ENCODE measurements at places on chromosomes 11 and 22. TPM values are rescaled to one million over a fixed set of nuclear protein-coding genes. Genes with fewer than 3 reads are reported as not detected.

RIBC2 gene
- total RNA-seq = 2.6 TPM

- no peak for DNase-seq
Measured at GRCh38 chr11:26929806-26930517, 64.0 kb upstream of the FIBIN start.

GRCh38 chr11:75469785-75470405 lies 36.9 kb upstream of the KLHL35 start:
- no peak for DNase-seq

DNA sequence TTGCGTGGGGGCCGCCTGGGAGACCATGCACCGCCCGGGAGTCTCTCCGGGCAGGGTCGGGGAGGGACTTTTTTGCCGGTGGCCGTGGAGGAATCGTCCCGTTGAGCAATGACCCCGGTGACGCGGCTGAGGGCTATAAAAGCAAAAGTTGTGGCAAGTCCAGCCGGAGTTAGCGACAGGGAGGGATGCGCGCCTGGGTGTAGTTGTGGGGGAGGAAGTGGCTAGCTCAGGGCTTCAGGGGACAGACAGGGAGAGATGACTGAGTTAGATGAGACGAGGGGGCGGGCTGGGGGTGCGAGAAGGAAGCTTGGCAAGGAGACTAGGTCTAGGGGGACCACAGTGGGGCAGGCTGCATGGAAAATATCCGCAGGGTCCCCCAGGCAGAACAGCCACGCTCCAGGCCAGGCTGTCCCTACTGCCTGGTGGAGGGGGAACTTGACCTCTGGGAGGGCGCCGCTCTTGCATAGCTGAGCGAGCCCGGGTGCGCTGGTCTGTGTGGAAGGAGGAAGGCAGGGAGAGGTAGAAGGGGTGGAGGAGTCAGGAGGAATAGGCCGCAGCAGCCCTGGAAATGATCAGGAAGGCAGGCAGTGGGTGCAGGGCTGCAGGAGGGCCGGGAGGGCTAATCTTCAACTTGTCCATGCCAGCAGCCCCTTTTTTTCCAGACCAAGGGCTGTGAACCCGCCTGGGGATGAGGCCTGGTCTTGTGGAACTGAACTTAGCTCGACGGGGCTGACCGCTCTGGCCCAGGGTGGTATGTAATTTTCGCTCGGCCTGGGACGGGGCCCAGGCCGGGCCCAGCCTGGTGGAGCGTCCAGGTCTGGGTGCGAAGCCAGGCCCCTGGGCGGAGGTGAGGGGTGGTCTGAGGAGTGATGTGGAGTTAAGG lies at the start of gene NEAT1:
Gene NEAT1, plus strand, starts transcription at position 166 of the 883 bp plus-strand sequence.
- DNase-seq = peak; percentile 95

GRCh38 chr22:37146051-37146385 lies 3.7 kb downstream of the IL2RB start:
- DNase-seq = no peak

DNA sequence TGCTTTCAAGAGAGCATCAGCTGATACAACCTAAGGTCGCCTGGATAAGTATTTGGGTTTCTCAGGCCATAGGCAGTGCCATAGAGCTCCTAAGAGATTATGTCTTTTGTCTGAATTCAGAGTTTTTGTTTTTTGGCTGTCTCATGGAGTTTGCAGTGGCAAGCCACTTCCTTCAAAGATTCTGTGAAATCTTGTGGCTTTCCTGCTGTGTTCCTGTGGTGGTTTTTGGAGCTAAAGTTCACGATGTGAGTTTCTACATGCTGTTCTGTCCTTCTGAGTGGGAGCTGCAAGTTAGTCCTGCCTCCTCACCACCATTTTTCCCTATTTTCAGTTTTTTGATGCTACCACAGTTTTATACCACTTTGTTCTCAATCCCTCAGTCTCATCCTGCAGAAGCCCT lies 111.4 kb downstream of the COMMD9 start:
- no peak for DNase-seq

DNA sequence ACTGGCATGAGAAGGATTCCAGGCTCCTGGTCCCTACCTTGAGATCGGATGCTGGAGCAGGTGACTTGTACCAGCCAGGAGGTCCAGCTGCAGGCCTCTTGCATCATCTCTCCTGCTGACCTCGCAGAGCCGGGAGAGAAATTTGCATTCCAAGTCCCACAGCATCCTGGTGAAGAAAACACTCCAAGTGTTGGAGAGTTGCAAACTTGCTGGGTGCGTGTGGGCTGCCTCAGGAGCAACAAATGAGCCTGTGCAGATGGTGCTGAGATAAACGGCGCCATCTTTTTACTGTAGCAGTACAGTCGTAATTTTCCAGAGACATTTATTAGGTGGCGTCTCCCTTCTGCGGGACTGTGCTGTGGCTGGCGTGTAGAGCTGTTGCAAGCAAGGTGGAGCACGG lies 32.1 kb upstream of the ZBTB16 start:
- no peak for DNase-seq
